ENCODE measurements at places on chromosomes 3 and 15. TPM values are rescaled to one million over a fixed set of nuclear protein-coding genes. Genes with fewer than 3 reads are reported as not detected.
A peak's percentile ranks its signal among the peaks of the same experiment; 100 is the strongest.

GRCh38 chr3:194443901-194444300 lies 42.9 kb downstream of the ATP13A3 start:
- no peak overlapping the region for H3K4me3 ChIP-seq
- H3K4me1 ChIP-seq = no peaks in the 10 kb centered on the region
- no peaks in the 10 kb centered on the region for H3K27me3 ChIP-seq
- H3K27ac ChIP-seq = no peak overlapping the region
- H3K36me3 ChIP-seq = peaks cover 50% of the 10 kb centered on the region

DNA sequence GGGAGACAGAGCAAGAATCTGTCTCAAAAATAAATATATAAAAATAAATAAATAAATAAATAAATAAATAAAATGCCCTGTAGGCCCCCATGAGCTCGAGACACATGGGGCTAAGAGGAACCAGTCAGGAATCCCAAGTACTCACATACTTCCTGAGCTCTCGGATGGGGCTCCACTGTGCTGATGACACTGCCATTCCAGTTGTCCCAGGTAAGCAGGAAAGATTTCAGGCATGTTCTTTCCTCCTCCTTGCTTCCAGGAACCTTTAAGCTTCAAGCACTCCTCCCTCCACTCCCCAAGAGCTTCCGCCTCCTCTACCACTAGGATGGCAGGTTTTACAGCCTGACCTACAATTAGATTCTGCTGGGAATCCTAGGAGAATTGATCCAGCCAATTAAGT lies 113.4 kb downstream of the SLC49A4 start:
- no peak overlapping the region for H3K4me3 ChIP-seq
- peaks cover 17% of the 10 kb centered on the region for H3K27me3 ChIP-seq
- no peak for DNase-seq
- no peak overlapping the region for H3K27ac ChIP-seq

GRCh38 chr3:403826-404225 lies 207.3 kb downstream of the CHL1 start:
- H3K27ac ChIP-seq = no peak overlapping the region
- no peaks in the 10 kb centered on the region for H3K27me3 ChIP-seq
- no peak overlapping the region for H3K4me3 ChIP-seq
- no peak for DNase-seq
- H3K4me1 ChIP-seq = no peaks in the 10 kb centered on the region

DNA sequence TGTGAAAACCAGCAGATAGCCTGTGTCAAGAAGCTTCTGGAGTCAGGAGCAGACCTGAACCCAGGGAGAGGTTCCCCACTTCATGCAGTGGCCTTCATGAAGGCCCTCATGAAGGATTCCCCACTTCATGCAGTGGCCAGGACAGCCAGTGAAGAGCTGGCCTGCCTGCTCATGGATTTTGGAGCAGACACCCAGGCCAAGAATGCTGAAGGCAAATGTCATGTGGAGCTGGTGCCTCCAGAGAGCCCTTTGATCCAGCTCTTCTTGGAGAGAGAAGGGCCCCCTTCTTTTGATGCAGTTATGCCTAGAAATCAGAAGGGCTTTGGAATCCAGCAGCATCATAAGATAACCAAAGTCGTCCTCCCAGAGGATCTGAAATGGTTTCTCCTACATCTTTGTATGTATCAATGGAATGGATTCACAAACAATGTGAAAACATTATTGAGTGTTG lies 103.9 kb upstream of the CHD2 start:
- no peak overlapping the region for H3K4me3 ChIP-seq
- no peaks in the 10 kb centered on the region for H3K27me3 ChIP-seq
- H3K27ac ChIP-seq = no peak overlapping the region
- peaks cover 4% of the 10 kb centered on the region for H3K4me1 ChIP-seq
- no peak for DNase-seq

GRCh38 chr3:164479978-164480377 lies 598.3 kb downstream of the SI start:
- no peak for DNase-seq
- no peaks in the 10 kb centered on the region for H3K4me1 ChIP-seq
- H3K27ac ChIP-seq = no peak overlapping the region
- H3K4me3 ChIP-seq = no peak overlapping the region
- no peaks in the 10 kb centered on the region for H3K36me3 ChIP-seq

- H3K27ac ChIP-seq = no peak overlapping the region
- H3K4me3 ChIP-seq = no peak overlapping the region
- DNase-seq = no peak
- H3K27me3 ChIP-seq = peaks cover 2% of the 10 kb centered on the region
- peaks cover 5% of the 10 kb centered on the region for H3K4me1 ChIP-seq
Measured at GRCh38 chr3:186458306-186459107, 85.7 kb downstream of the CRYGS start.

GRCh38 chr3:106392915-106393314 lies 524.1 kb upstream of the CBLB start:
- H3K4me3 ChIP-seq = no peak overlapping the region
- H3K36me3 ChIP-seq = no peaks in the 10 kb centered on the region
- H3K27ac ChIP-seq = no peak overlapping the region
- no peaks in the 10 kb centered on the region for H3K27me3 ChIP-seq
- no peak for DNase-seq

DNA sequence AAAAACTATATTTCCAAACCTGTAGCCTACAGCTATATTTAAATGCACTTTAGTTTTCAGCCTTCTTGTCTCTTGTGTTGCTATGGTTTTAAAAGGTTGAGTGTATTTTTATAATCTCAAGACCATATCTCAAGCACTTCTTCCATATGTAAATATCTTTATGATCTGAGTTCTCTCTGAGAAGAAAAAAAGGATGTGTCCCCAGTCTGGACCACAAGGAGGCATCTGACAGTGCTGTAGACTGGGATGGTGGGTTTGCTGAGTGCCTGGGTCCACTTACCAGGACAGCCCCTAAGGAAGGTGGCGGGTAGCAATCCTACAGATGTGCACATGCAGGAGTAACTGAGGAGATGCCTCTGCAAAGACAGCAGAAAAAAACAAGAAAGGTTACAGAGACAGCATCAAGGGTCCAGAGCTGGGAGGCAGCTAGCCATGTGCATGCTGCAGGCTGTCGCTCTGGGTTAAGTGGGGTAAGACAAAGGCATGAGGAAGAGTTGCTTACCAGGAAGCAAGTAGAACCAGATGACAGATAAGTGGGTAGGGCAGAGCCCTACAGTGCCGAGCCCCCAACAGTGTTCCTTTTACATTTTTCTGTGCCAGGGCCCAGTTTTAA lies 70.6 kb upstream of the SNRK start:
- peaks cover 31% of the 10 kb centered on the region for H3K4me1 ChIP-seq
- H3K36me3 ChIP-seq = no peaks in the 10 kb centered on the region
- no peak overlapping the region for H3K27ac ChIP-seq

DNA sequence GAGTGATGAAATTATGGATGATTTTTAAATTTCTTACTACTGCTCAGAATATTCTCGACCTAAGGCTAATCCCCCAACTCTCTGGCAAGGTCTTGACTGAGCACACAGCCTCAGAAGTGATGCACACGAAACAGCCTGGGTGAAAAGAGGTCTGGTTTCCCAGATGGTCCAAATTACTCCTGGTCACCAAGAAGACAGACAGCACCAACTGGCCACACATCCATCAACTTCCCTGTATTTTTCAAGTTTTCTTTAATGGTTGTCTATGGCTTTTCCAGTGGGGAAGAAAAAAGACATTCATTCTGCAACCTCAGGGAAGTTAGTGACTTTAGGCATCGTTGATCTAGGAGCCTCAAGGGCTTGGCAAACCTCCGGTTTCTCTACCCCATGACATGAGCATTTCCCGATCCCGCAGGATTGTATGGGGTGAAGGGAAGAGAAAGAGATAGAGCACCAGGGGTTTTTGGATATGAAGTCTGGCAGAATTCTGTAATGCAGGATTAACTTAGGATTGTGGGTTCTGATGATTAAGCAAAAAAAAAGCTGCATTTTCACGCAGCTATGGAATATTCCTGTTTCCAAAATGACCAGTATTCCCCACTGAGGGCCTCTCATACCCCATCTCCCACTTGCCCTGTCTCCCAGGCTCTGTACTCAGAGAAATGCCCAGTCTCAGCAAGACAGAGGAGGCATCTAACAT lies 62.2 kb downstream of the UMPS start:
- no peak for DNase-seq
- H3K4me1 ChIP-seq = peaks cover 2% of the 10 kb centered on the region
- peaks cover 6% of the 10 kb centered on the region for H3K27me3 ChIP-seq
- no peak overlapping the region for H3K4me3 ChIP-seq

DNA sequence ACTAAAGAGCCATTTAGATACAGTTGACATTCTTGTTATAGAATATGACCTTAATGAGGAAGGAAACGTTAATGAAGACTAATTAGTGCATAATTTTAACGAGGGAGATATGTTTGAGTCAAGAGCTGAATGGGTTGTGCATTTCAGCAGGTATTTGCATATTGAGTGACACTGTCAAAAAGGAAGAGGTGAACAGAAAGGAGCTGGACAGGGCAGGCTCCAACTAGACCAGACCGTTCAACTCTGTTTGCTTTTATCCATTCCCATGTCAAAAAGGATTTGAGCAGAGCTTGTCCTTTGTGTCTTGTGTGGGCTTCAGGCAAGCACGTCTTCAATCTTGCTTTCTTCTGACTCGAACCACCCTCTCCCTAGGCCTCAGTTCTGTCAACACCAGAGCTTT lies 40.7 kb downstream of the B3GALNT1 start:
- H3K36me3 ChIP-seq = no peaks in the 10 kb centered on the region
- H3K27me3 ChIP-seq = no peaks in the 10 kb centered on the region
- no peak overlapping the region for H3K4me3 ChIP-seq

GRCh38 chr3:108838436-108838835 lies 15.8 kb downstream of the TRAT1 start:
- H3K4me1 ChIP-seq = peaks cover 82% of the 10 kb centered on the region
- H3K27me3 ChIP-seq = no peaks in the 10 kb centered on the region
- H3K4me3 ChIP-seq = peak overlapping the region; percentile 15
- peak overlapping the region; percentile 91 for H3K27ac ChIP-seq
- H3K36me3 ChIP-seq = peaks cover 19% of the 10 kb centered on the region

DNA sequence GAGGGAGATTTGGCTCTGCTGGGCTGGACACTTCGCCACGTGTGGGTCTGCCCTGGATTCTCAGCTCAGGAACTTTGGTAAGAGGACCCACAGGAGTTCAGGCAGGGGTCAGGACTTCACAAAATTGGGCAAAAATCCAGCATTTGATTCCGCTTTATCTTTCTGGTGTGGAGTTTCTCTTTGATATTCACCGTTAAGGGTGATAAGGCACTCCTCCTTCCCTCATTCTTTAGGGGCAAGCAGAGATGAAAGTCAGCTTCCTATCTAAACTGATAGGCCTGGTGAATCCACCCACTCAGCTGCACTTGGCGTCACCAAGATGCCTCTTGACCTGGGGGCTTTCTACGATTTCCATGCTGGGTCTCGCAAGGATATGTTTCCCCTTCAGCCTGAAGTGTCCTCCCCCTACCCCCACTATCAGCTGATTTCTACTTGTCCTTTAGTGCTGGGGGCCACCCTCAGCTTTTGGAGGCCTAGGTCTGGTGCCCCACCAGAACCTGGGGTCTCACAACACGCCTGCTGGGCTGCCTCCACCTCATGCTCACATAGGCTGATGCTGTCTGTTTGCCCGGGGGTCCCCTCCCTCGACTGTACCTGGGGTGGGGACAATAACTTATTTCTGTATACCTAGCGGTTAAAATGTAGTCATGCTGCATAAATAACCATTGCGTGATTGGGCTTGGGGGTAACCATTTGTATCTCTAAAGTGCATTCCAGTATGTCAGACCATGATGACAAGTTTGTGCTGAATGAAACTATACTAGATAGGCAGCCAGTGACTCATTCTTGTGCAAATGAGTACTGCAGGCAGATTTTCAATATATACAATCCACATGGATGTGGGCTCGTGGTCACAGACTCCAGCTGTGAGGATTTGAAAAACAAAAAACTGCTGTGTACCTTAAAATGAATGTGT lies 248.3 kb downstream of the ADAMTS17 start:
- no peak for DNase-seq
- no peaks in the 10 kb centered on the region for H3K36me3 ChIP-seq
- H3K4me1 ChIP-seq = no peaks in the 10 kb centered on the region
- no peak overlapping the region for H3K27ac ChIP-seq
- H3K27me3 ChIP-seq = no peaks in the 10 kb centered on the region
- no peak overlapping the region for H3K4me3 ChIP-seq

GRCh38 chr15:82764117-82764490 lies 41.8 kb downstream of the FSD2 start:
- DNase-seq = no peak
- peaks cover 11% of the 10 kb centered on the region for H3K4me1 ChIP-seq
- H3K27me3 ChIP-seq = no peaks in the 10 kb centered on the region
- H3K36me3 ChIP-seq = peaks cover 3% of the 10 kb centered on the region

GRCh38 chr3:53883008-53883407 lies 1.1 kb upstream of the ACTR8 start:
- peaks cover 33% of the 10 kb centered on the region for H3K36me3 ChIP-seq
- H3K27me3 ChIP-seq = no peaks in the 10 kb centered on the region
- H3K4me1 ChIP-seq = peaks cover 31% of the 10 kb centered on the region

DNA sequence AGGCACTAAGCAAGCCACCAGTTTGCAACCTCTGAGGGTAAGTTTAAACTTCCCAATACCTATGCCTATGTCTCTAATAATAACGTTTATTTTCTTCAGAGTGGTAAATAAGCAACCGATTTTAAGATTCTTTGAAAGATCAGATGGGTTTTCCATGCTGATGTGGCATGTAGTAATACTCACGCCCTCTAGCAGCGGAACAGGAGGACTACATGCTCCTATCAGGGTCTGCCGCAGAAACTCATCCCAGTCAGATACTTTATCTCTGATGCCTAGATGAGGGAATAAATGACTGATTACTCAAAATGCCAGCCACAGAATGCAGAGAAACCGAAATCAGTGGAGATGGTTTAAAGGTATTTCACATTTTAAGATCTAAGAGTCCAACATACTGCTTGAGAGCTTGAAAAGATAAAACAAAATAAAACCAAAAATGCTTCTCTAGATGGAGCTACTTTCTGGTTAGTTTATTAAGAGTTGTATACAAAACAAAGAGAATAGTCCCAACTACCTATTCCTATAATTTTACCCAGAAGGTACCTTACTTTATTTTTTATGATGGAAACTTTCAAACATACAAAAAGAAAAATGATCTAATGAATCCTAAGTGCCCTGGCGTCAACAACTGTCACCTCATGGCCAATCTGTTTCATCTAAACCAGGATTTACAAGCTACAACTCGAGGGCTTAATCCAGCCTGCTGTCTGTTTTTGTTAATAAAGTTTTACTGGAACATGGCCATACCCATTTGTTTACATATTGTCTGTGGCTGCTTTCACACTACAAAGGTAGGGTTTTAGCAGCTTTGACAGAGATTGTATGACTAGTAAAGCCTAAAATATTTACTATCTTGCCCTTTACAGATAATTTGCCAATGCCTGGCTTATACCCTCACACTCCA lies 37.5 kb upstream of the STIMATE start:
- H3K36me3 ChIP-seq = peaks cover 14% of the 10 kb centered on the region
- no peaks in the 10 kb centered on the region for H3K27me3 ChIP-seq
- peak overlapping the region; percentile 36 for H3K27ac ChIP-seq
- no peak overlapping the region for H3K4me3 ChIP-seq
- peaks cover 6% of the 10 kb centered on the region for H3K4me1 ChIP-seq
- peak; percentile 71 for DNase-seq

DNA sequence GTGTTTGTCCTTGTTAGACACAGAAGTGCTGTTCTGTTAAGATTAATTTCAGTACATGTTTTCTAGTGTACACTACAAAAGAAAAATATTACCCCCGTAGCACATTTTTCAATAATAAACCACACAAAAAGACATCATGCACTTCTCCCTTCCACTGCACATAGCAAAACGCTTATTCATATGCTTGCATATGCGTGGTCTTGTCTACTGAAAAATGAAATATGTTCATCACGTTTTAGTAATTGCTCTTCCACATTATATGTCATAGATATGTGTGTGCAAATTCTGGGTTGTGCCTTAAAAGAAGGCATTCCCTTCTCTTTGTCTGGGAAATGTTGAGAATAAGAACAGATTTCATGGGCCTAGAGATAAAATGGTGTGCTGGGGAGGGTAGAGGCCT lies 353.9 kb downstream of the NSUN3 start:
- DNase-seq = no peak
- no peaks in the 10 kb centered on the region for H3K36me3 ChIP-seq
- H3K27me3 ChIP-seq = no peaks in the 10 kb centered on the region

Gene PDZRN3
- total RNA-seq = not detected

Gene KCNAB1
- total RNA-seq = not detected
